Gastrocnemius medialis (tissue), 4 donors: ENCODE measurements at places on chromosomes 6 and 20. TPM values are rescaled to one million over a fixed set of nuclear protein-coding genes. Genes with fewer than 3 reads are reported as not detected.

GRCh38 chr6:159038914-159039884, 5.6 kb downstream of the TAGAP start:
- DNase-seq: no peak

FOXS1 gene
- total RNA-seq: 0.33 TPM

DNA sequence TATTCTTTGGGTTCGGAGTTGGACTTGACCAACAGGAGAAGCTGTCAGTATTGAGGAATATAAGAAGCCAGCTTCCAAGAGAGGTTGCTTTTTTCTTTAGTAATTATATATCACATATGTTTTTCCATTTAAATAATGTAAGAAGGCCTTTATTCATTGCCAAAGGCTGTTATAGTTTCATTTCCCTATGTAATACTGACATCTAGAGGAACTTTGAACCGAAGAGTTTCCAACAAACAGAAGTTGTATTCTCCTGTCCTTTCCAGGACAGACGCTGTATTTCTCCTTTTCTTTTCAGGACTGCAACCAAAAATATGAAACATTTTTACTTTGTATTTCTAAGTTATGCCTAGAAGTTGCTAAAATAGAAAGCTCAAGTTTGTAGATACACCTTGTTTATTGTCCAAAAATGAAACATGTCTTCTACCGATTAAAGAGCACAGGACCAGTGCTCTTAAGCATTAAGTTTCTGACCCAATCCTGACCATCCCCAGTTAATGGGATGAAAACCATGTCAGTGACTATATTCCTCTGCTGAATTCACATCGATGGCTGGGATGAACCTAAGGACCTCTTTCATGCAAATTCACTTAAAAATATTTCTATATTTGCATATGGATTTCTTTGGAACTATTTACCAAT, 55.1 kb downstream of the MYLK4 start:
- no peak for DNase-seq

ANGPT4 gene
- total RNA-seq: not detected
